ENCODE measurements at places on chromosomes 12 and 14.
A peak's percentile ranks its signal among the peaks of the same experiment; 100 is the strongest.

GRCh38 chr12:19695244-19696098 lies 256.2 kb downstream of the AEBP2 start:
- no peak for DNase-seq

- no peak for DNase-seq
These were observed 2.1 kb downstream of the DUSP6 start for GRCh38 chr12:89350260-89350629.

DNA sequence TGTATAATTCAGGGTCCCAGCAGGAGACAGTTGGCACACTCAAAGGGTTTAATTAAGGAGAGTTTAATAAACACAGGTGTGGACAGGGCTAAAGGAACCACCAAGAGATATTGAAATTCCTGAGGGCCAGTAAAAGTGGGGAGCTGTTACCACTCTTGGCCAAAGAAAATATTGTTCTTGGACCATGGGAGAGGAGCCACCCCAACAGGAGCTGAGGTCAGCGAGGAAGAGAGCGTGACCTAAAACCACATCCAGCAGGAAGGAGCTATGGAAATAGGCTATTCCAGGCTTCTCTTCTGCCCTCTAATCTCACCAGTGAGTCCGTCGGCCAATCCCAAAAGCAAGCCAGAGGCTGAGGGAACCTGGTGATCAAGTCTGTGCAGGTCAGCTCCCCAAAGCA lies 390.8 kb downstream of the MED13L start:
- no peak for DNase-seq

DNA sequence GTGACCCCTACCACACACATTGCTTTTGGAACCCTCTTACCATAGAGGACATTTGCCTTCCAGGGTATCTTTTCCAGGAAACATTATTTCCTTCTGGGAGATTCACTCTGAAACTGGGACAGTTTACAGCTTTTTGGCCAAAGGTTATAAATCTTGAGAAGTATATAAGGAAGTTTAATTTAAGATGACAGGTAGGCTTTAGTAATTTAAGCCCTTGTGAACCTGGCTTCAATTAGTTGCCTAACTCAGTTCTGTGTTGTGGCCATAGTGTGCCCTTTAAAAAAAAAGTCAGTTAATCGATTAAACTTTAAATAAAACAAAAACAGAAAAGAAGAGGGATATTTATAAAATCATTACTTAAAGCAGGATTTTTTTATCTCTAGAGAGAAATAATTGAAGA lies 142.9 kb downstream of the NAV3 start:
- DNase-seq: no peak

- no peak for DNase-seq
These were observed 18.1 kb downstream of the BEGAIN start for GRCh38 chr14:100568998-100569733.

DNA sequence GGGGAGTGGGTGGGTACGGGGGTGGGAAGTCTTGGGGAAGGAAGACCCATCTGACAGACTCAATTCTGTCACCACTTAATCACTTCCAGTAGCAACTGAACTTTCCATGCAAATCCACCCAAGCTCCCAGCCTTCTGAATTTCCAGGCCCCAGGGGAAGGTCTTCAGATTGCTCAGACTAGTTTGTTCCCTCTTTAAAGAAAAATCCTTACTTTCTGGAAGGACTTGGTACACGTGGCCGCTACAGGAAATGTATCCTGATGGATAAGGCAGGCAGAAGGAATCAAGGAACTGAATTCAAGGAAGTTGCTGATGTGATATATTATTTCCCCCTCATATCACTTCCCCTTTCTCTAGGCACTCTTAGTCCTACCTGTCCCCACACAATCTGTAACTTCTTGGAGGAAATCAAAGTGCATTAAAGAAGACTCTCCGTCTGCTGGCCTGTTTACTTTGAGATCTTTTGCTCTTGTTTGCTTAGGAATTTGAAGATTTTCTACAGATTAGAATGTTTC lies 6.4 kb downstream of the NFKBIA start:
- no peak for DNase-seq

DNA sequence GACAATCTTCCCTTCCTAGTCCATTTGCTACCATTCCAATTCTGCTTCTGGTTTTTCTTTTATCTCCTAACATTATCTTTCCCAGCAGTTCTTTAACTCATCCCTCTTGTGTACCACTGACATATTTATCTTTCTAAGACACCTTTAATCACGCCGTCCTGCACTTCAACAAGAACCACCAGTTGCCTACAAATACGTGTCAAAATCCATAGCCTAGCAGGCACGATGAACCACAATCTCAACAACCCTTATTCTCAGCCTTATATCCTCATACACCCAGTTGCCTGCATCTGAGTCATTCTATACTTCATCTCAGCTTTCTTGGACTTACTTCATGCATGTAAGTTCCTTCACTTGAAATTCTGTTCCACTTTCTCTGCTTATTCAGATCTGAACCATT lies 16.4 kb upstream of the ST8SIA1 start:
- no peak for DNase-seq

- no peak for DNase-seq
These were observed 23.0 kb downstream of the RTL1 start for GRCh38 chr14:100880271-100881101.

DNA sequence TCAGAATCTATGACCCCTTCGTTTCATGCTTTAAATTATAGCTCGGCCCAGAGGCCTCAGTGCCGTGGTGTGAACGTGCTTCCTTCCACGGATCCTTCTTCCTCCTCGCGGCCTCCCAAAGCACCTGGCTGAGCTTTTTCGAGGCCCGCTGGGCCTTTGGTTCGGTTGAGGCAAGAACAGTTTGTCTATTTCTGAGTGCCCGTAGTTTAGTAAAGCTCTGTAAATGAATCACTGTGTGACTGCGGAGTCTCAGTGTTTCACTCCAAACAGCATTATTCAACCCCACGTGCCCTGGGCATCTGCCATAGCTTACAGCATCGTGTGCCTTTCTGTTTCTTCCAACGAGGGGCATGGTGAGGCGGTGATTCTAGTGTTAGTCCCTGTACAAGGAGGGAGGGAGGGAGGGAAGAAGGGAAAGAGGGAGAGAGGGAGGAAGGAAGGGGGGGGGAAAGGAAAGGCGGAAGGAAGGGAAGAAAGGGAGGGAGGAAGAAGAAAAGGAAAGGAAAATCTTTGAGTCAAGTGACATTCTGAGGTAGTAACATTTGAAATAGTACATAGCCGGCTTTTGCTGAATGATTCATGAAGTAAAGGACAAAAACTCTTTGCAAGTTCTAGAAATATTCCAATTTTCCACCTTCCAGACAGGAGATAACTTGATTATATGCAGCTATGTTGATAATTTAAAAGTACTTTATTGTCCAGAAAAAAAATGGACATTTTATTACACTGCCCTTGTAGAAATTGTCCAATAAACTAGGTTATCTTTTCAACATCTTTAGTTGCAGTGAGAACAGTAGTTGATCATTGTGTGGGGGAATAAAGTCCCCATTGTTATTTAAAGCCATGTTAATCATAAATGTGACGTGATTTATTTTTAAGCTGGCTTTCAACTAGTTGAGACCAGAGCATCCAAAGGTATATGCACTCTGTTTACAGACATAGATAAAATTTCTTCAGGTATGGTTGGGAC lies 1.2 kb upstream of the TRIM9 start:
- no peak for DNase-seq

DNA sequence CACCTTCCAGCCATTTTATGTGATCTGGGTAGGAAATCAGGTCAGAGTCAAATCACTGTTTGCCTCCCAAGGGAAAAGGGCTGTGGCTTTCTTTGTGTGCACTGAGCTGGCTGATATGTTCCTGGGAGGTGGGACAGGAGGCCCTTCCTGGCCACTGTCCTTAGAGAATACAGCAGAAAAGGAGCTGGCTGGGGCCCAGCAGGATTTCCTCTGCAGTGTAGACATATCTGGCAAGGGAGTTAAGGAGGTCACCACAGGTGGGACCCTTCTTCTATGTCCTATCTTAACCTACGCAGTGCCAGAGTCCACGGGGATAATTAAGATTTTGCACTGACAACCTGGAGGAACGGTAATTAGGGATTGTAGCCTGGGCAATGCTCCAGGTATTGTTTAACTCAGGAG lies 145.3 kb downstream of the NTF3 start:
- DNase-seq: no peak

- DNase-seq: no peak
These were observed 123.1 kb downstream of the ZFP36L1 start for GRCh38 chr14:68669603-68670358.

DNA sequence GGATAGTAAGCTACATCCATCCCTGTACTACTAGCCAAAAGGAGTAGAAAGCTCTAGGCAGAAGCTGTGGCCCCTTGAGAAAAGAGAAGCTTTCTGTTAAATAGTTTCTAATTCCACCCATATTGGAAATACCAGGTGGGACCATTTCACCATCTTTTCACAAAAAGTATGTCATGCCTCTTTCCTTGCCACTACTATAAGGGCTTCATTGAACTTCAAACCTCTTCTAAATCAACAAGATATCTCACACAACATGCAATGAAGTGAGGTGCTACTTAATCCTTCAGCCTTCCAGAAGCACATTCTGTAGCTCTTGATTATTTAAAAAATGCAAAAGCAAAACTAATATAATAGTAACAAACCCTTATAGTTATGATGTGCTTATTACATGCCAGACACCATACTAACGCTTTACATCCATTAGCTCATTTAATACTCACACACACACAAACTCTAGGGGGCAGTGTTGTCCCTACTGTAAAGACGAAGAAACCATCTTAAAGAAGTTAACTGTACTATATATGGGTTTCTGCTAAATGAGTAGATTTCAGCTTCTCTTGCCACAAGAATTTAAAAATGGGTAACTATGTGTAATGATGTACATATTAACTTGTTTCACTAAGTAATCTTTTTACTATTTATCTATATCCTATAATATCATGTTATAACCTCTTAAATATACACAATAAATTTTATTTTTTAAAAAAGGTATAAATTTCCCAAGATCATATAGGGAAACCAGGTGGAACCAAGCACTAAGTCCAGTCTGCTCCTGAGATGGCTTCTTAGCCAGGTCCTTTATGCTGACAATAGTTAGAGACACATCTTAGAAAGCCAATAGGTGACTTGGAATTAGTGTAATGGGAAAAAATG lies 124.4 kb downstream of the RPS29 start:
- peak; percentile 12 for DNase-seq

- DNase-seq: no peak
These were observed 58.1 kb upstream of the CCND2 start for GRCh38 chr12:4215229-4216186.

Measured in T-helper 17 cell (primary cell).